ENCODE measurements at places on chromosomes 13 and 19.

DNA sequence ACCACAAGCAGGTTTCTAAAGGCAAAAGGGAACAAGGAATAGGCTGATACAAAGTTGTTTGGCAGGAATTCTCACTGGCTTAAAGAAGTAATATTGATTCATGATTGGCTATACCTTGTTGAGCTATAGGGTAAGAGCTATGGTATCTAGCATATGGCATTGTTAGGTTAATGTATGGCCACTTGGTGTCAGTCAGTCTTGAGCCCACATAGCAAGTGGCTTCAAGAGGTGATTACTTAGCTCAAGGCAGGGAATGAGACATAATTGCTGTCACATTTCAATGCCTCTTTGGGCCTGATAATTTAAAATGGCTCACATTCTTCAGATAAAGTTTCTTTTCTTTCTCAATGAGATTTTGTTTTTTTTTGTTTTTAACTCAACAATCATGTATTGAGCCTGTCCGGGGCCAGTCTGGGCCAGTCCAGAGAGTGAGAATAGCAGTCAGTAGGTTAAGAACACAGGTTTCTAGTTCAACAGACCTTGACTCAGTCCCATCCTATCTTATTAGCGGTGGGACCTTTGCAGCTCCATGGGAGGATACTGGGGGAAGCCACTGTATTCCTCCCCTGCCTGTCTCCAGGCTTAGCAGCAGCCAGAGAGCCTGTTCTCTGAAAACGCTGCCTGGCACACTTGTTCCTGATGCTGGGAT, 45.8 kb upstream of the RCBTB2 start:
- no peak for DNase-seq

DNA sequence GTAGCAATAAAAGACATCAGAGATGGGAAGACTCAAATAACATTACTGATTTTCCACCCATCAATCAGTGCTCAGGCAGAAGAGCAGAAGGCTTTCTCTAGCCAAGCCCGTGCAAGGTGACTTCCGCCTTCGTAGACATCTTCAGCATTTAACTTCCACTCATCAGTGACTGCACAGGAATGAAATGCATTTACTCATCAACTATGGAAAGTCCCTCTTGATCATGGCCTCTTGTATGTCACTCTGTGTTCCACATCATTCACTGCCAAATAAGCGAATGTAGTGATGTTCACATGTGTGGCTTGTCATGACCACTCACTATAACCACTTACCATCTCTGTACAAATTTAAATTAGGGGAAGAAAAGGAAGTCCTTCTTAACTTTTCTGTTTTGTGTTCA, 49.4 kb downstream of the SACS start:
- DNase-seq: no peak

DNA sequence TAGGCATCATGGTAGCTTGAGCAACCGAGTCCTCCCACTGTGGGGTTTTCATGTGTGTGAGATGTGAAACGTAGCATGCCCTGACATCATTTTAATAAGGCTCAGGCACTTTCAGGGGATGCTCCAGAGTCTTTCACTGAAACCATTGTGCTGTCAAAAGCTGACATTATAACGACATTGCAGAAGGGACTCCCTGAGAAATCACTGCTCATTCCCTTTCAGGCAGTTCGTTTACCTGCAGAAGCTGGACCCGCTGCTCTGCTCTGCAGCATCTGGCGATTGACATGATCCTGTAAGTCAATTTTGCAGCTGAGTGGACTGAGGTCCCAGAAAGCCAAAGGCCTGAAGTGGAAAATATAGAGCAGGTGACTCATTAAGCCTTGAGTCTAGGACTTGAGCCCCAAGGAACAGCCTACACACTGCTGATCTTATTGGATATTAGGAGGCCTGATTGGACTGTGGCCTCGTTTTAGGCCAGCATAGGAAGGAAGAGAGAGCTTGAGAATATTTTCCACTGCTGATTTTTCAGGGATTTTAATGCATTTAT, 54.0 kb upstream of the CNMD start:
- DNase-seq: no peak

DNA sequence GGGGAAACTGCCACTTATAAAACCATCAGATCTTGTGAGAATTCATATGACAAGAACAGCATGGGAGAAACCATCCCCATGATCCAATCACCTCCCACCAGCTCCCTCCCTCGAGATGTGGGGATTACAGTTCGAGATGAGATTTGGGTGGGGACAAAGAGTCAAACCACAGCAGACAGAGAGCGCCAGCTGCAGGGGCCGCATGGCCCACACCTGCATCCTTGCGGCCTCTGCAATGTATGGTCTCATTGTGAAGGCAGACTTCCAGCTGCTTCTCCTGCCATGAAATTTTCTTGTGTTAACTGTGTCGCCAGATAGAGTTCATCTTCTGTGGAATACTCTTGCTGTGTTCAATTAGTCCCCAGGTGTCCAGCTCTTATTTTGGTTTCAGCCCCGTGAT, 17.3 kb upstream of the SLC15A1 start:
- no peak for DNase-seq

GRCh38 chr13:114199954-114200353, 20.9 kb downstream of the CFAP97D2 start:
- DNase-seq: no peak

DNA sequence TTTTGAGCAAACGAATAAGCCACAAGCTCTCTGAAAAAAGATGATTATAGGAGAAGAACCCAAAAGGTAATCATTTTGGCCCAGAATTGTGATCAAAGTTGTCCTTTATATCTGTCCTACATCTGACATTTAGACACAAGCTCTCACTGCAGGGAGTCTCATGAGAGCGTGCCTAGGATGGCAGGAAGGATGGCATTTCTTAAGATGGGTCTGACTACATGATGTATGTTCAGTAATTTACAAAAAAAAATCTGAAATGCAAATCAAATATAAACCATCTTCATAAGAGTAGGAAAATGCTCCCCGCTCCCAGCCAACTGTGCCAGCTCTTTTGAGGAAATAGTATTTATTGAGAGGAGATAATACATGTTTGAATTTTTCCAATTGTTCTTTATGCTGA, 81.0 kb upstream of the MBNL2 start:
- DNase-seq: no peak

- DNase-seq: peak; percentile 41
Measured at GRCh38 chr19:48169578-48169938, 586 bp downstream of the LIG1 start.

GRCh38 chr13:105196052-105196451, 1339.4 kb downstream of the EFNB2 start:
- no peak for DNase-seq

GRCh38 chr13:97134364-97135095, 87.6 kb upstream of the MBNL2 start:
- no peak for DNase-seq

- no peak for DNase-seq
Measured at GRCh38 chr19:18298601-18299000, 17.2 kb upstream of the JUND start.

DNA sequence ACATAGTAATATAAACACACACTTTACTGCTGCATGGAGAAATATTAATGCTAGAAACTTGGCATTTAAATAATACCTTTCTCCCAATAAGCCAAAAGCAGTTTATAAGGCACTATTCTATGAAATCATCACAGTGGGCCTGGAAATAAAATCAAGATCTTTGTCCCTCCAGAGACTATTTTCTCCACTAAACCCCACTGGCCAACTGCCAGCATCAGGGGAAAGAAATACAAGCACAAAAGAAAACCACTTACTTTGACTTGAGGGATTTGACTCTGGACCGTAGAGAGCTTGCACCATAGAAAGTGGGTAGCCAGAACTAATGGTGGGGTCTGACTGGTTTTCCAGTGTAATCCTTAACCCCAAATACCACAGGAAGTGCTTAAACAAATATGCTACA, 71.9 kb downstream of the DCLK1 start:
- DNase-seq: no peak

- peak; percentile 98 for DNase-seq
Measured at GRCh38 chr19:55301459-55302317, 17.9 kb downstream of the BRSK1 start.

DNA sequence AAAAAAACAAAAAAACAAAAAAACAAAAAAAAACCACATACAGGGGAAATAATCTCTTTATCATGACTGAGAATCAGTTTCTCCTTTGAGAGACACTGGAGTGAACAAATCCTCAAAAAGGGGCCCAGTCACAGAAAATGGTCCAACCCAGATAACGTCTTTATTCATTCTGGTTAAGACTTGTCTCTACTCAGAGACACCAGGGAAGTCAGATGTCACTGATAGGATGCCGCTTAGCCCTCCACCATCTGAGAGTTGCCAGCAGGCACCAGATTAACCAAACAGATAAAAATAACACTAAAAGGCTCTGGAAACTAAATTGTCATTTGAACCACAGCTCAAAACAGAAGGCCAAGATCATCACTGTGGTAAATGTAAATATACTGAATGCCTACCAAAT, 1163.4 kb upstream of the ATXN8OS start:
- DNase-seq: no peak

DNA sequence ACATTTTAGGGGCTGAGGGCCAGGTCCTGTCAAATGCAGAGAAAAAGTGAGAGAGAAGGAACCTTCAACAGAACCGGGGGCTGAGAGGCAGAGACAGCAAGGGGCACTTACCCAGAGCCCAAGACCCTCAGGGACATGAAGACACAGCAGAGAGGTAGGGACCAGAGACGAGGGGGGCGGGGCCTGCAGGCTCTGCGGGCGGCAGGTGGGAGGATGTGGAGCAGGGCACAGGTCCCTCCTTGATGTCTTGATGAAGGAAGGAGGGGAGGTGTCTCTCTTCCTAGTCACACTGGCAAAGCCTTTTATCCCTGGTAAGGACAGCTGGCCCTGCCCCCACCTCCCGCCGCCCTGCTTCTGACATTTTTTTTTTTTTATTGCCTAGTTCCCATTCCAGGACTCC, at the start of gene KLK14:
Gene KLK14 (minus strand): TSS at position 277 of the 400 bp plus-strand sequence. CDS start 273 bp downstream, at position 4.
- no peak for DNase-seq

GRCh38 chr19:46076951-46077814, 36.4 kb upstream of the IGFL4 start:
- peak; percentile 53 for DNase-seq

DNA sequence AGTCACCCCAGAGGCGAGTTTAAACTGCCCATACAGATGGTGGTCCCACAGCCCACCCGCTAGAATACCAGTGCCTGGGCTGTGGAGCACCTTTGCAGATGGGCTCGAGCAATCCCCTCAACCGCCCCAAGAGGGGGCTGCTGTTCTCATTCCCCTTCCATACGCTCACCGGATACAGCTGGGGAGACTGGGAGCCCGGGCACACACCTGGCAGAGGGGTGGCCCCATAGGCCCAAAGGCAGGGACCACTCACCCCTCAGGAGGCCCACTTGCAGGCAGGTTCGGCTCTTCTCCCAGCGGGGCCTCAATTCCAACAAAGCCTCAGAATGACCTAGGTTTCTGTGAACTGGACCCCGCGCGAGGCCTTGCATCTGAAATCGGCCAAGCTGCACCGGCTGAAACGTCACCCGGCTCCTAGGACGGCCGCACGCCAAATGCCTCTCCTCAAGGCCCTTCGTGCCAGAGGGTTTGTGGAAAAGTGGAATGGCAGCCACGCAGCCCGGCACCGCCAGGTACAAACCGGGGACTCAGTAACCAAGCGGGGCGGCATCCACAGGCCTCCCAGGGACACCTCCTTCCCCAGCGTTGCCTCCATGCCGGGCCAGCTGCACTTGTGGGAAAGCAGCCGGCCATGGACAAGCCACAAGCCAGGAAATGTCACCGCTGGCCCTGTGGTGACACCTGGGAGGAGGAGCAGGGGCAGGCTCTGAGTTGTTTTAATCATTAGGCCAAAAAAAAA, 18.7 kb downstream of the MLLT1 start:
- no peak for DNase-seq

DNA sequence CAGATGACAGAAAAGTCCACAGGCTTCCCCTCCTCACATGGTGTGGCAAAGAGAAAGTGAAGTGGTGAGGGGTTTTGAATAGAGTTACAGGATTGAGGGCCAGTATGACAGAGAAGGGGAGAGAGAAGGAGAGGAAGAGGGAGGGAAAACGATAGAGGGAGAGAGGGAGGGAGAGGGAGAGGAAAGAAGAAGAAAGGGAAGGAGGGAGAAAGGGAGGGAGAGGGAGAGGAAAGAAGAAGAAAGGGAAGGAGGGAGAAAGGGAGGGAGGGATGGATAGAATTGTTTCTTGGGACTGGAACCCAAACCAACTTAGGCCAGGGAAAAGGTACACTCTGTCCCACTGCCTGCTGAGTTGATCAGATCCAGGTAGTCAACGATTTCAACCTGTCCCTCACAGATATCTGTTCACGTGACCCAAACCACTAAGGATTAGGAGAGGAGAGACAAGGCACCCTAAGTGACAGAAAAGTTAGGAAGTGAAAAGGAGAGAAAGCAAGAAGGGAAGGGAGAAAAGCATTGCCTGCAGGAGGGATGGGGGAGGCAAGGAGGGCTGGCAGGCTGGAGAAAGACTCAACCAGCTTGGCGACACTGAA, 8.1 kb upstream of the IGFL3 start:
- DNase-seq: no peak

DNA sequence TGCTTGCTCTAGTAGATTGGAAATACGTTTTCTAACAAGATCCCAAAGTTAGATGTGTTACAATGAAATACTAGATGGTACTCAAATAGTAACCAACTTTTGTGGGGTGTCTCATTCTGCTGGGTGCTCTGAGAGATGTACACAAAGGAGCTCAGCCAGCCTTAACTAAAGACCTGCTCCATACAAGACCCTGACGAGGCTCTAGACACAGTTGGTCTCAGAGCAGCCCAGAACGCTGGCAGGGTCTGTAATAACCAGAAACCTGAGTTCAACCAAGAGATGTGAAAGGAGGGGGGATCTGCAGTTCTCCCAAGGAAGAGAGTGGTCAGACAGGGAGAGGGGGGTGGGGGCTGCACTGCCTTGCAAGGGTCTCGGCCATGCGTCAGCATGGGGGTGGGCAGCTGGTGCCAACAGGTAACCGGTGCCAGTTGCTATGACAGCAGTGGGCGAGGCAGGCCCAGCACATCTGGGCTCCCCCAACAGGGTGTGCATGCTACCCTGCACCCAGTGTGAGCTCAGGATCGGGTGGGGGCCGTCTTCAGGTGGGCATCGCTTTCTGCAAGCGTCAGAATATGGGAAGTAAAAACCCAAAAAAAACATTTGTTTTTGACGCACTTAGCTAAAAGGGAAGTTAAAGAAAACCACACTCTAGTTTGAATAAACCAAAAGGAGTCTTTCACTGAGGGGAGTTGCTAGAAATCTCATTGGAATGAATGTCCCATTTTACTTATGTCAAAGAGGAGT, 68.0 kb upstream of the GPR183 start:
- no peak for DNase-seq

- DNase-seq: no peak
Measured at GRCh38 chr13:65582160-65582559, 1648.0 kb downstream of the PCDH9 start.

DNA sequence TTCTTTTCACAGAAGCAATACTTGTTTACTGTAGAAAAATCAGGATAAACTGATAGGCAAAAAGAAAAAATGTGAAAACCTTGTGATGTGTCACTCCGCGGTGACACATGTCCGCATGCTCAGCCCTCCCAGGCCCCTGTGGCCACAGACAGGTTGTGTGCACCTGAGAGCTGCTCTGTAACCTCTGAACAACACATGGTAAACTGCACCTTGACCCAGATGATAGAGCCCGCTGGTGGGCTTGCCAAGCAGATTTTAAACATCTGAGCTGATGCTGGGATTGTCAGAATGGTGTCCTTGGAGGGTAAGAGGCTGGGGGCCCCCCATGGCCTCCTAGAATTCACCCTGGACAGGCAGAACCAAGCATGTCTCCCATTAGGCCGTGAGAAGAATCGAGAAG, 33.8 kb downstream of the DHRS12 start:
- DNase-seq: no peak
